NAMALWA (cell line): ENCODE measurements at places on chromosomes 3 and 15.

GRCh38 chr15:28043691-28044091, 55.4 kb downstream of the OCA2 start:
- DNase-seq, result no peak

DNA sequence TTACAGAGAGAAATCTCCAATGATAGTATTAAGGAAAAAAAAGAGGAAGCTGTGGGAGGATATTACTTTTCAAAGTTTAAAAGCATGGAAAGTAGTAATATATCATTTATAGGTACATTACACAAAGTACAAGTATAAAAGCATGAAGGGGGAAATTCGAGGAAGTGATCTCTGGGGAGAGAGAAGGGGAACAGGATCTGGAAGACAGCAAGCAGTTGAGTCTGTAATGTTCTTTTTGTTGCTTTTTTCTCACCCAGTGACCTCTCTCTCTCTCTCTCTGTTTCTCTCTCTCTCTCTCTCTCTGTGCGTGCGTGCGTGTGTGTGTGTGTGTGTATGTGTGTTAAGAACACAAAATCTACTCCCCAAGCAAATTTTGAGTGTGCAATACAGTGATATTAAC, 10.2 kb downstream of the C3orf20 start:
- DNase-seq, result no peak

DNA sequence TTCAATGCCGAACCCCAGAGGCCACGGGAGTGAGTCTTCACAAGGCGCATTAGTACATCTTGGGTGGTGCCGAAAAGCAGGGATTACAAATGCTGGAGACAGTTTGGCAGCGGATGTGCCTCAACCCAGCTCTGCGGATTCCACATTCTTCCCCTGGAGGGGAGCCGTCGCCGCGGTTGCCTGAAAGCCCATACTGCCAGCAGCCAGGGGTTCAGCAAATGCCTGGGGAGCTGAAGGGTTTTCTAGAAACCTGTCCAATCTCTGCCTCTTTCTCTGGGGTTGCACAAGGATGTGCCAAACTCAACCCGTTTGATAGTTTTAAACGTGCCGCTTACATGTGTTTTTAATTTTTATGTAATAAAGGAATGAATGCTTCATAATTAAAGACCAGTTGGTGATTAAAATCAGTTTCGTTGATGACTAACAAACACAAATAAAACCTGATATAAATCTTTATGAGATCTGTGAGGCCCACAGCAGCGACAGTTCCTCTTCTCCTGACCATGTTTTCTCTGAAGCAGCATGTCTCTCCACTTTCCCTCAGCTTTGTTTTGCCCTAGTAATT, 74.6 kb upstream of the LEKR1 start:
- DNase-seq, result no peak

DNA sequence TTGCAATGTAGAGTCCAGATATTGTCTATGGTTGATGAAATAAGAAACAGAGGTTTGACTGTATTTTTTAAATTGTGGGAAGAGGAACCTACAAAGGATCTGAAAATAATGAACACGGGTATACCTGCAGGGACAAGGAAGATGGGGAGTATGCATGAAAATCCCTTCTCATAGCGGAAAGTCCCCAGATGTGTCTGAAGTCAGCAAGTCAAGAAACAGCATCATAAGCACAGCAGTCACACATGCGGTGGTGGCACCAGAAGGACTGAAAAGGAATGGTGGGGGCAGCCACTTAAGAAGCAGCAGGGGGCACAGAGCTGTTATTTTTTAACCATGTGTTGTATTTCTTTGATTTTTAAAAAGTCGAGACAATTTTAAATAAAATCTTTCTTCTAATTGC, 4.7 kb downstream of the MRPS11 start:
- DNase-seq, result no peak

DNA sequence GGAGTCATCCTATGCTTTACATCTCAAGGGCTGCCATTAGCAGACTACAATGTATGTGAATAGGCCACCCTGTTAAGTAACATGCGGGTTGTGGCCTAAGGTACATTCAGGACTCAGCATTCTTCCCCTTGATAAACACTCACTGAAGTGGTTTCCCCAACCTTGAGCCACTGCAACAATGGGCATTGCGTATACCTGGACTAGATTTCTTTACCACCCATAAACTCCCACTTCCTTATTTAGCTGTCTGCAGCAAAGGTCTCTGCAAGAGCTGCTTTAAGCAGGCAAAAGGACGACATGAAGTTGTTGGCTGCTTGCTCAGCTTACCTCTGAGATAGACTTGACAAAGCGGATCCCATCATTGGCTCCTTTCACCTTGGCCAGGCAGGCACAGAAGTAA, 16.2 kb downstream of the FYCO1 start:
- DNase-seq, result no peak

DNA sequence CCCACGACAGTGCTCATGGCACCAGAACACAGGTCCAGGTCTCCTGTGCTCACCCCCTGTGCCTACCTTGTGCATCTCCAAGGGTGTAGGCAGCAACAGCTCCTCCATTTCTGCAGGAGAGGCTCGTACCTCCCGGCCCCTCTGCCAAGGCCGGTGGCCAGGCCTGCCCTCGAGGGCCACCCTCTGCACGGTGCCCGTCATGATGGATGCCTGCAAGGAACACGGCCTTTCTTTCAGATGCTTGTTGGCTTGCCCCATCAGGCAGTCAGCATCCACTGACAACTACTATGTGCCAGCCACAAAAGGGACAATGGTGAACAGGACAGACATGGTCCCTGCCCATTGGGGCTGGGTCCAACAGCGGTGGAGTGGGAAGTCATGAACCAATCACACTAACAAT, 43.8 kb downstream of the GRIP2 start:
- no peak for DNase-seq

DNA sequence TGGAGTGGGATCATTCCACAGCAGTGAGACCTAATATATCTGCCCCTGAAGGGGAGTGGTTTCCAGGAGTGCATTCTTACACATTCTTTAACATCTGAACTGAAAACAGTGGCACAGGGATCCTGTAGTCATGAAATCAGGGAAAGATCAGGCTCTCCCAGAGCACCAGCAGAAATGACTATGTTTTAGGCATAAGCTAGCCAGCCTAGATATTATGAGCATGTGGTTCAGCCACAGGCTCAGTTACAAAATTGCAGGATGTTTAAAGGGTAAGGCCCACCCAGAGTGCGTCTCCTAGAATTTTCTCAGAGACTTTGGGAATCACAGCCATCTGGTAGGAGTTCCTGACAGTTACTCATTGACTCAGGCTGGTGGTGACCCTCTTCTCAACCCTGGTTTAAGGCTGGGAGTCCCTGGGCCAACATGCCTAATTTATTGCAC, 20.9 kb downstream of the FSTL1 start:
- no peak for DNase-seq

GRCh38 chr3:134933997-134934396, 138.9 kb downstream of the EPHB1 start:
- DNase-seq, result no peak

GRCh38 chr3:44982817-44983216, 6.8 kb downstream of the EXOSC7 start:
- DNase-seq, result no peak

GRCh38 chr3:185330238-185330637, 32.7 kb upstream of the MAP3K13 start:
- no peak for DNase-seq

DNA sequence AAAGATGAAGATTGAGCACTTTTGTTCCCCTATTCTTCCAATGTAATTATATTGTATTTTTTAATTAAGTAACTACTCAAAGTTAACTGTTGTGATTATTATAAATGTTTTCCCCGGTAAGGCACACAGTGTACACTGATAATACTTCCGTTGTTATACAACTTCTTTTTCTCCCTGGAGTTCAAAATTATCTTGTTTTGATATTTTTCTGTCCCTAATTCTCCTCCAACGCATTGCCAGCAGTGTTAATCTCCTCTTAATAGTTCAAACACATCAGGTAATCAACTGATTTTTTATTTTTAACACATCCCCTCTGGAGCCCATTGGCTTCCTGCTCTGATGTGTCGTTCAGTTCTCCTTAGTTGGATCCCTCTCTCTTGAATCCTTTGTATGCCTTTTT, 32.3 kb upstream of the MFSD1 start:
- DNase-seq, result no peak

- DNase-seq, result no peak
Observed at GRCh38 chr3:87949189-87949878, 109.5 kb downstream of the CGGBP1 start.

GRCh38 chr3:15157441-15157840, 48.6 kb upstream of the CAPN7 start:
- no peak for DNase-seq

DNA sequence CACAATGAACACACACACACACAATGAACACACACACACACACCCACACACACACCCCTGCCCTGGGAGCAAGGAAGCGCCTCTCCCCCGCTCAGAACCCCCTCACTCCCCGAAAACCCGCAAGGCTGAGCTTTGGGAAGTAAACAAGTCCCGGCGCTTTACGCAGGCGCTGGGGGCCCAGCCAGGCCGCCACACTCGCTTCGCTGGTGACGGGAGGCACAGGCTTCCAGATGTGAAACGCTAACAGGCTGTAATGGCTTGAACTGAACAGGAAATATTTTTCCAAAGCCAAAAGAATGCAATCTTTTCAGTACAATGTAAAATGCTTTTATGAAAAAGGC, 122.7 kb upstream of the IGF1R start:
- DNase-seq, result no peak

DNA sequence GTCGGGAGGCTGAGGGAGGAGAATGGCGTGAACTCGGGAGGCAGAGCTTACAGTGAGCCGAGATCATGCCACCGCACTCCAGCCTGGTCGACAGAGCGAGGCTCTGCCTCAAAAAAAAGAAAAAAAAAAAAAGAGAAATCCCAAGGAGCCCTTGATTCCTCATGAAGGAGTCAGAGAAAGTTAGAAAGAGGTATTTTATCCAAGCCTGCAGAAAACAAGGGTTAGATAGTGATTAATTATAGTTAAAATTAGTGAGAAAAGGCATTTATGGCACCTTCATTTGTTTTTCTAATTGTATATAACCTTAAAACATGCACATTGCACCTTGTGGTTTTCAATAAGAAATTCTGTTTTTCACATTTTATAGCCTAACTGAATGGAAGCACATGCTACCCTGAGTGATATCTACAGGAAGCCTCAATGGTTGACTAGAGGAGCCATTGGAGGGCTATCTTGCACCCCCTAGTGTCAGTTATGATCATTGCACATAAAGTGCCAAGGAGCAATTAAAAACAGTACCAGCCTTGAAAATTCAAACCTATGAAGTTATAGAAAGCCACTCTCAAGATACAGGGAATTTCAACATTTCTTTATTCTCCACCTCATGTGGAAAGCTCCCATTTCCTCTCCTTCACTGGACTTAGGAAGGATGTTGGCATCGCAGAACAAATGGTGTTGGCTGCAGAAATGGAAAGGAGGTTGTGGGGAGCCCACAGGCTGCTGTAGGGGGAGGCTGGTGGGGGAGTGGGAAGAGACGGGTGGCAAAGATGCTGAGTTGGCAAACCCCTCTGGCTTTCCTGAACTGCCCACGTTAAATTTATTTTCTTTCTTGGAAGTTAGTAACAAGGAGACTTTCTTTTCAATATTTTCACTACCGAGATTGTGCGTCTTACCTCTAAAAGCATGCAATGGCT, 48.5 kb downstream of the ITGA11 start:
- peak; percentile 89 for DNase-seq

- no peak for DNase-seq
Observed at GRCh38 chr15:42723068-42723467, 13.9 kb downstream of the CDAN1 start.

DNA sequence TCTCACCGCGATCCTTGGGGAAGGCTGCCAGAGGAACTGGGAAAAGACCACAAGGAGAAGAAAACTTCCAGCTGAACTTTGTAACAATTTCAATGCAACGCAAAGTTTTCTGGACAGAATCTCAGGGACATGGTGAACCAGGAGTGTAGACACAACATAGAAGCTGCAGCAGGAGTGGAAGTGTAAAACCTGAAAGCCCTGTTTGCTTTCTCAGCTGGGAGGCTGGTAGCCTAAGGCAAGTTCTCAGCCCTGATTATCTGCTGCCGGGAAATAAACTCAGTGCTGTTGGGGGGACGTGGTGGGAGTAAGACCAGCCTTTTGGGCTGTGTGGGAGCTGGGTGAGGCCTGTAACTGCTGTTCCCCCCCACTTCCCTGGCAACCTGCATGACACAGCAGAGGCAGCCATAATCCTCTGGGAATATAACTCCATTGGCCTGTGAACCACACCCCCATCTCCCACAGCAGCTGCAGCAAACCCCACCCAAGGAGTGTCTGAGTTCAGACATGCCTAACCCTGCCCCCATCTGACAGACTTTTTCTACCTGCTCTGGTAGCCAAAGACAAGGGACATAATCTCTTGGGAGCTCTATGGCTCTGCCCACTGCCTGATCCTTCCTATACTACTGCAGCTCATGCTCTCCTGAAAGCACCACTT, 106.7 kb downstream of the ZNF621 start:
- DNase-seq, result no peak

- DNase-seq, result no peak
Observed at GRCh38 chr3:105793040-105793439, 75.8 kb downstream of the CBLB start.

GRCh38 chr15:94041746-94042145, 189.6 kb upstream of the MCTP2 start:
- no peak for DNase-seq
